Hindlimb muscle (tissue), 1 donor: ENCODE measurements at places on chromosomes 2 and 18. TPM values are rescaled to one million over a fixed set of nuclear protein-coding genes. Genes with fewer than 3 reads are reported as not detected.

SCN1A gene
- 0.25 TPM for polyA plus RNA-seq

FAM168B gene
- polyA plus RNA-seq: 73.6 TPM

UBXN2A gene
- 18.0 TPM for polyA plus RNA-seq

EGR4 gene
- polyA plus RNA-seq: not detected

RNF152 gene
- polyA plus RNA-seq: 5.5 TPM

CYP27A1 gene
- 25.4 TPM for polyA plus RNA-seq

MEIS1 gene
- polyA plus RNA-seq: 16.6 TPM

UBXN4 gene
- 66.9 TPM for polyA plus RNA-seq

STAT4 gene
- 1.5 TPM for polyA plus RNA-seq

DSG1 gene
- polyA plus RNA-seq: 0.88 TPM

GREB1 gene
- 13.8 TPM for polyA plus RNA-seq

CYP26B1 gene
- 13.1 TPM for polyA plus RNA-seq

SLC16A14 gene
- polyA plus RNA-seq: 2.8 TPM

LIMS4 gene
- polyA plus RNA-seq: 3.4 TPM

SEPTIN10 gene
- 74.4 TPM for polyA plus RNA-seq

SCYGR4 gene
- polyA plus RNA-seq: not detected

AOX1 gene
- polyA plus RNA-seq: 1.5 TPM

RAD51AP2 gene
- polyA plus RNA-seq: 0.25 TPM

SPATA3 gene
- not detected for polyA plus RNA-seq

CAPN14 gene
- 0.09 TPM for polyA plus RNA-seq

PAIP2B gene
- polyA plus RNA-seq: 3.5 TPM
